Dermis blood vessel endothelial cell (primary cell): ENCODE measurements at places on chromosomes 3 and 15. TPM values are rescaled to one million over a fixed set of nuclear protein-coding genes. Genes with fewer than 3 reads are reported as not detected.
A peak's percentile ranks its signal among the peaks of the same experiment; 100 is the strongest.

DNA sequence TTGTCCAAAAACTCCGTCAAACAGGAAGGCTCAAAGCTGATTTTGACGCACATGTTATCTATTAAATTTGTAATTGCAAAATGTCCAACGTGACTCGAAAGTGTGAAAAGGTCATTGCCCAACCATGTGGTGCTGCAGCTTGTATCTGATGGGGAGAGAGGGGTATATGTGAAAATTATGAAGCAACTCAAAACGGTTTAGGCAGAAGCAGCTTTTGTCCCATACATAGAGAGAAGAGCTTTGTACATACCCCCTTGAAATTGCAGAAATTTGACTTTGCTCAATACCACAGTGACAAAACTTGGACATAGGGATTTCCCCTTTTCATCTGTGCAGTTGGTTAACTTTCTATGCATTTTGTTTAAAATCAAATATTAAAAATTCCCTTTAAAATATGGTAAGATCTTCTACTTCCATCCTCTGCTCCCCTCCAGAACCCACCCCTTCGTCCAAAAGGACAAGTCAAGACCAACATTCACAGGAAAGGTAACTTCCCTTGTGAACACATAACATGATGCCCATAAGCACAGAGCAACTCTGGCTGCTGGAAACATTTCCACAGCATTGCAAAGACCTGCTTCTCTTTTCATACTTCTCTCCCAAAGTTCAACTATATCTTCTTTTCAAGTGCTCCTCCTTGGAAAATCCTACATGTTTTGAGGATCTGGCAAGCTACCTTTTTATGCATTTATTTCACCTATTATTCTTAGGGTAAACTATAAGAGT is 253.7 kb upstream of the THBS1 start:
- DNase-seq: no peak

GRCh38 chr3:4332111-4332510 is 28.9 kb downstream of the SETMAR start:
- no peak for DNase-seq

The ALDH1A3 gene
- 26.4 and 51.2 TPM in 2 replicates for total RNA-seq

DNA sequence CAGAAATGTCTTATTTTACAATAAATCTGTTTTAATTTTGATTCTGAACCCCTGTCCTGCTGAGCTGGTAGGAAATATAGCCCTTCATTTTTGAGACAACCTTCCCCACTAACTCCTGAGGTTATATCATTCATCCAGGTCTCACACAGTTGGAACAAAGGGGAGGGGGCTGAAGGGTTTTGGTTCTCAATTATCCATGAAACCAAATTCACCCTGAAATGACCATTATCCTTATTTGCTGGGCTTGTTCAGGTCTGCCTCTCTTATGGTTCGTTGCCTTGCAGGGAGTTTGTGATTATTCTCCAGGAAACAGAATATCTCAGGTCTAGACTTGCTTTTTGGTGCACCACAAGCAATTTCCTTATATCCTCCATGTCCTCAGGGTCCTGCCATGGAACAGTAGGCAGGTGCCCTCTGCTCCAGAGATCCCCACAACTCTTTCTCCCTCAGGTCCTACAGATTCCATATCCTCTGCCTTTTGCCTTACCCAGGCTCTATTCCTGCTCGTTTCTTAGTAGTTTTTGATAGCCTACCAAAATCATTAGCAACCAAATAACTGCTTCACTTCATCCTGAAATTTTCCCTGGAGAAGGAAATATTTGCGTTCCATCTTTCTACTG is 94.4 kb downstream of the TGFBR2 start:
- DNase-seq: peak; percentile 13

DNA sequence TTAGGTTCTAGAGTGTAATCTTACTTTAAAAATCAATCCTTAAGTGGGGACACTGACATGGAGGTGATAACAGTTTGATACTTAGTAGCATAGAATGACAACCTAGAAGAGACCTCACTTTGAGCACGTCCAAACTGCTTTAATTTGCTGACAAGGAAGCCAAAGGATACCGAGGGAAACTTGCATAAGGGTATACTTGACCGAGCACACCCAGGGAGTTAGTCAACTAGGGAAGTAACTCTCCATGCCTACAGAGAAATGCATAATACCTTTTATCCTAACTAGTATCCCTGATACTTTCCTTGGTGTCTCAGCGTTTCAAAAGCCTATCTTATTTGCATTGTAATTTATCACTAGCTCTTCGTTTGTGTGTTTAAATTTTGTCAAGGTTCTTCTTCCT is 5.5 kb upstream of the TPRG1 start:
- DNase-seq: no peak

The PLAAT1 gene
- total RNA-seq: 0.47 TPM in 1 of 2 replicates, not detected in the other

DNA sequence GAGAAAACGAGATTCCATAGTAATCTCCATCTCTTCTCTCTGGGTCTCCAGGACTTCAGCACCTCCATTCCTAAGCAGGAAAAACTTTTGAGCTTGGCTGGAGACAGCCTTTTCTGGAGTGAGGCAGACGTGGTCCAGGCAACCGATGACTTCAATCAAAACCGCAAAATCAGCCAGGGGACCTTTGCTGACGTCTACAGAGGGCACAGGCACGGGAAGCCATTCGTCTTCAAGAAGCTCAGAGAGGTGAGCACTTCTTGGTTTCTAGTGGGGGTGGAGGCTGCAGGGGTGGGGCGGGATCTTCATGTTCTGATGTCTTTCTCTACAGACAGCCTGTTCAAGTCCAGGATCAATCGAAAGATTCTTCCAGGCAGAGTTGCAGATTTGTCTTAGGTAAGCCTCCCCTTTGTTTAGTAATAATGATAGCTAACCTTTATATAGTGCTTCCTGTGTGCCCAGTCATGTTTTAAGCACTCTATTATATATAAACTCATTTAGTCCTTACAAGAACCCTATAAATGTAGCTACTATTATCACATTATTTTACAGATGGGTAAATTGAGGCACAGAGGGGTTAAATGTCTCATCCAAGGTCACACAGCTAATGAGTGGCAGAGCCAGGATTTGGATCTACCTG is 35.0 kb upstream of the TATDN2 start:
- DNase-seq: no peak

The TERC gene
- total RNA-seq: 36.1 and 446 TPM in 2 replicates

GRCh38 chr3:61796088-61796680 is 234.8 kb downstream of the PTPRG start:
- no peak for DNase-seq

GRCh38 chr15:40069178-40070165 is 30.5 kb upstream of the SRP14 start:
- peak; percentile 87 for DNase-seq

- DNase-seq: no peak
Measured at GRCh38 chr3:101081999-101082398, 88.8 kb upstream of the ABI3BP start.

DNA sequence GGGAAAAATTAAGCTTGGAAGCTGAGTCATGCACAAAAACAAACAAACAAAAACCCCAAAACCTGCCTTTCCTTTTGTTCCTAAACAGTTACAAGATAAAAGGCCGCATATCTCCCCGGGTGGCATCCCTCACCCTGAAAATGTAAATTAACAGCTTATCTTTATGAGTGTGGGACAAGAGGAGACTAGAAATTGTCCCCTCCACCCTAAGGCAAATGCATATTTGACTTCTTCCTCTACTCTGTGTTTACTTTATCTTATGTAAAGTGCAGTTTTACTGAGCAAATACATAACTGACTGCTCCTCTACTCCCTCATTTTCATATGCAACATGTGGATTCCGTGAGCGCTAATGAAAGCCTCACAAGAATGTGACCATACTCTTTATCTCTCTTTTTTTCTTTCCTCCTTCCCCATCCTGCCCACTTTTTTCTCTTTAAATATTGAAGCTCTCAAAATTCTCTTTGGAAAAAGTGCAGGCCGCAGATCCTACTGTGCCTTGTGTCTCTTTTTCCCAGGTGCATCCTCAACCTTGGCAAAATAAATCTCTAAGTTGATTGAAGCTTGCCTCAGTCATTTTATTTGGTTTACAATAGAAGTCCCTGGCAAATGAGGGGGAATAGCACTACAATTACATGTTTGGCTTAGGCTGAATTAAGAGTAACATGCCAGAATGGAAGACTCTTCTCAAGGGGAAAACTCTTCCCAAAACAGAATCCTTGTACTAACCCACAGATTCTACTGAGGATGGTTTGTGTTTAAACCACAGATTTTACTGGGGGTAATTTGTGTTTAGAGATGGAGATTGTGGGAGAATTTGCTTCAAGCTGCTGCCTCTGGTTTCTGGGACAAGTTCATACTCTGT is 72.7 kb upstream of the WDR72 start:
- DNase-seq: no peak

DNA sequence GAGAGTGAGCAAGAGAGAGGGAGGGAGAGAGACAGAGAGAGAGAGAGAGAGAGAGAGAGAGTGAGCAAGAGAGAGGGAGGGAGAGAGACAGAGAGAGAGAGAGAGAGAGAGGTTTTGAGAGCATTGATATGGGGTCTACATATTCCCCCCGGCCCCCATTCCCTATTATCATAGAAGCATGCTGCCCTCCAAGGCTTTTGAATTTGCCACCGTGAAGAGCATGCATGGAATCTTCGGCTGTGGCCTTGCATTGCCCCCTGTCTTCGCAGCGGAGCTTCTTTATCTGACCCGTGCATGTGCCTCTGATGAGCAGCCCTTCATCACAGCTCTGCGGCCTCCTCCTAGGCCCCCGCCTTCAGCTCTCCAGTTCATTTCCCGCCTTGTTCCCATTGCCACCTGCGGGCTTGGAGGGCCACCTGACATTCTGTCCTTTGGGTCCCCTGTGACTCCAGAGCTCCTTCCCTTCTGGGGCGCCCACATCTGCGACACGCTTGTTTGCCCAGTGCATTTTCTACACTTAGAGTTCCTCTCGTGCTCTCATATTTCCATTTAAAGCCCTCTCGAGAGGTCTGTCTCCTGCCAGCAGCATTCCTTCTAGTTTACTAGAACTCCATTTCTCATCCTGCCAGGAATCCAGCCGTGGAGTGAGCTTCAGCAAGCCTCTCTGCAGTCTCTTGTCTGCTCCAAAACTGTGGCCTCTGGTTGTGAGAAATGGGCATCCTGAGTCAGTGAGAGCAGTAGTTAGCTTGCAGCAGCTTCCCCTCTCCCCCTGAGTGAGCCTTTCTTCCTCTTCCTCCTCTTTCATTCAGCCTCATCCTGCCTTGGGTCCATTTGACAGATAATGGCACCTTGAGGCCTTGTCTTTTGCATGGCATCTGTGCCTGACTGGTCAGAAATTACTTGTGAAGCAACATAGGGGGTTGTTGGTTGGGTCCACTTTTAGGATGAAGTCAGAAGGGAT is 25.3 kb downstream of the LPP start:
- no peak for DNase-seq

DNA sequence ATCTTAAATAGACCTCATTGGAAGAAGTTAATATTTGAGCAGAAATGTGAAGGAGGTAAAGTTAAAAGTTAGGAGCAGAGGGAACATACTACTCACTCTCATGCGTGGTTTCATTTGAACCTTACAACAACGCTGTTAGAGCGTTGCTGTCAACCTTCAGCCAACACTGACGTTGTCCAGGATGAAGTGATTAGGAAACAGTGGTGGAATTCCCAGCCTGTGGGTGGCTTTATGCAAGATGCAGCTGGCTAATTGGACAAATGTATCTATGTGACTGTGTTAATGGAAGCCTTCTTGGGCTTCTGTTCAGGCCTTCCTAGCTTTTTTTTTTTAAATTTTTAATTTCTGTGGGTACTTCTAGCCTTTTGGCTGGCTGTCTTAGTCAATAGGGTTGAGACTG is 40.5 kb downstream of the PTPRG start:
- DNase-seq: no peak

DNA sequence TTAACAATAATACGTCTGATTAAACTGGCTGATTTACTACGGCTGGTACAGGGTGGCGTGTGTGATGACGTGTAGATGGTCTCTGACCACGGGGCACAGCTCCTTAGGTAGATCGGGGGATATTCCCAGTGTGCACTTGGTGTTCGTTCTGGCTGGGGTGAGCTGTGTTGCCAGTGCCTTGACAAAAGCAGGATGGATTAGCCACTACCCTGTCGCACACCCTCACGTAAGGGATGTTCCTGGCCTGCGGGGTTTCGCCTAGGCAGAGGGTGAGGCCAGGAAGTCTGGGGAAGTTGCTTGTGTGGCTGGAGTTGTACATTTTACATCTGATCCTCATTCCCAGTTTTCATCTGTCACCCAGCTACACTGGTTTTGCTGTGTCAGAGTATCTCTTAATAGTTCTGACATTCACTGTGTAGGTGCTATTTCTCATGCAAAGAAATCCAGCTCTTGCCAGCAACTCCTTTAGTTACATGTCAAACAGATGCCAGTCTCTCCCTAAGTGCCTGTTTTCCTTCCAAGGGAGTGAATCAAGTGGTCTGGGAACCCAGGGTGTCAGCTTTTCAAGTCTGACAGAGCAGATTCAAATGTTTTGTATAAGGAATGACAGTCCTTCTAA is 66.1 kb upstream of the CCR4 start:
- DNase-seq: no peak

DNA sequence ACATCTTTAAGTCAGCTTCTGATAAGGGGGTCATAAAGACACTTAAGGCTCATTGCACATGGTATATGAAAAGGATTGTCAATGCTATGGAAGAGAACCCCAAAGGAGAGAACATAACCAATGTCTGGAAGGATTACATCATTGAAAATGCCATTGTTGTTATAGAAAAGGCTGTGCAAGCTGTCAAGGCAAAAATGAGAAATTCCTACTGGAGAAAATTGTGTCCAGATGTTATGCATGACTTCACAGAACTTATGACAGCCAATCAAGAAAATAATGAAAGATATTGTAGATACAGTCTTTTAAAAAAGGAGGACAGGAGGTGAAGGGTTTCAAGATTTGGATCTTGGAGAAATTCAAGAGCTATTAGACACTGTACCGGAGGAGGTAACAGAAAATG is 96.3 kb upstream of the MBNL1 start:
- no peak for DNase-seq
